ENCODE measurements at places on chromosomes 6 and 20.

DNA sequence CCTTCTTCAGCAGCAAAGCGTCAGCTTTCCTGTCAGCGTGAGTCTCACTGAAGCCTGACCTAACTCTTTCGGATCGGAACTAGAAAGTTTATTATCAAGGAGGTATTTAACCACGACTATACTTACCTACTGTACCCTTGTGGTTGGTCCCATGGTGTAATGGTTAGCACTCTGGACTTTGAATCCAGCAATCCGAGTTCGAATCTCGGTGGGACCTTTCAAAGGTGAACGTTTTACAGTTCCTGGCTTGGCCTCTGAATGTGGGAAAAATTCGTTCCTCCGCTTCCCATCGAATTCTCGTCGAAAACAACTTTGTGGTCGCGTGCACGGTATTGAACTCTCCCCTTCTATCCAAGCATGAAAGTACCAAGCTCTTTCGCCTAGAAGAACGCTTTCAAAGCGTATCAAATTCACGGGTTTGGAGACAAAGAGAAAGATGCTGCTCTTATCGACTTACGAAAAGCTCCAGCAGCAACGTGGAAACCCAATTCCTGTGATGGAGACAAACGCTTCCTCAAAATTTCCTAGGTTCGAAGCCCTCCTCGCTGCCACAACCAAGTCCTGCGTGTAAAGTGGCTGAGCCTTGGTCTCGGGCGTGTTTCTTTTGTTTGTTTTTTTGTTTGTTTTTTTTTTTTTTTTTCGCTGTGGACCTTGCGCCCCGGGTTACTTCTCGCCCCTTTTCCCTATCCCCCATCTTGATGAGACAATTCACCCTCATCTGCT lies 63.7 kb downstream of the GPX5 start:
- no peak for DNase-seq

DNA sequence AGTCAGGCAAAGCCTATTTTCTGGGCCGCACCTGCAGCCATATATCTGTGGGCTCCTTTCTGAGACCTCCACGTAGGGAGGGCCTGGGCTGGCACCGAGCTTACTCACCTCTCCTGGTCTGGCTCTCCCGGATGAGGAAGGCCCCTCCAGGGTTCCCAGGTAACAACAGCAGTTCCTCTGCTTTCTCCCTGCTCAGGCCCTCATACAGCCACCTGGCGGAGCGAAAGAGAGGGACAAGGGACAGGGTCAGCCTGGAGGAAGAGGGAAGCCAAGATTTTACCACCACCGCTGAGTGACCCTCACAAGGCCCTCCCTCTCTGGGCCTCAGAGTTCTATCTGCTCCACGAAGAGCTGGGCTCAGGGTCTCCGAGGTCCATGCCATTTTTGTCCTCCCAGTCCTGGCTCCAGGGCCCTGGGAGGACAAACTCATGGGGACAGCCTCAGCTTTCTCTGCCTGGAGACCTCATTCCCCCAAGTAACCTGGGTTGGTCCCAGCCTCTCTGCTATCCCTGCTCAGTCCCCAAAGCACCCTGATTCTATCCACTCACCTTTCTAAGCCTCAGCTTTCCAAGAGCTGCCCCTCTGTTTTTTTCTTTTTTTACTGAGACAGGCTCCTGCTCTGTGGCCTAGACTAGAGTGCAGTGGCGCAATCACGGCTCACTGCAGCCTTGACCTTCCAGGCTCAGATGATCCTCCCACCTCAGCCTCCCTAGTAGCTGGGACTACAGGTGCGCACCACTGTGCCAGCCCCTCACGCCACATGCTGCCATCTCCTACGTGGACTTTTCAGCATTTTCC lies 13.3 kb downstream of the SLA2 start:
- no peak for DNase-seq

DNA sequence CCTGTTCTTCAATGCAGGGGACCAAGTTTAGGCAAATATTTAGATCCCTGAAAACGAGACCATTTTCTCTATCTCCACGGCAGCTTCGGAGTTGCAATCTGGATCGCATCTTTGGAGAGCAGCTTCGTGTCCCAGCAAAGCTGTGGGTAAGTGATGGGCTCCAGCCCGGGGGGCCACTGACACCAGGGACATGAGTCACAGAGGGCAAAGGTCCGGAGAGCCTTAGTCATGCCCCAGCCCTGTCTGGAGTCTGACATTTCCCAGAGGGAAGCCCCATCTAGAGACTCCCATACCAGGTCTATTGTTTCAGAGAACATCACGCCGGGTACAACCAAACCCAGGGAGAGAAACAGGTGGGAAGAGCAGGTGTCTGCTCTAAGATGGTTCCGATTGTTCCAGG lies 95.9 kb downstream of the NFATC2 start:
- no peak for DNase-seq

DNA sequence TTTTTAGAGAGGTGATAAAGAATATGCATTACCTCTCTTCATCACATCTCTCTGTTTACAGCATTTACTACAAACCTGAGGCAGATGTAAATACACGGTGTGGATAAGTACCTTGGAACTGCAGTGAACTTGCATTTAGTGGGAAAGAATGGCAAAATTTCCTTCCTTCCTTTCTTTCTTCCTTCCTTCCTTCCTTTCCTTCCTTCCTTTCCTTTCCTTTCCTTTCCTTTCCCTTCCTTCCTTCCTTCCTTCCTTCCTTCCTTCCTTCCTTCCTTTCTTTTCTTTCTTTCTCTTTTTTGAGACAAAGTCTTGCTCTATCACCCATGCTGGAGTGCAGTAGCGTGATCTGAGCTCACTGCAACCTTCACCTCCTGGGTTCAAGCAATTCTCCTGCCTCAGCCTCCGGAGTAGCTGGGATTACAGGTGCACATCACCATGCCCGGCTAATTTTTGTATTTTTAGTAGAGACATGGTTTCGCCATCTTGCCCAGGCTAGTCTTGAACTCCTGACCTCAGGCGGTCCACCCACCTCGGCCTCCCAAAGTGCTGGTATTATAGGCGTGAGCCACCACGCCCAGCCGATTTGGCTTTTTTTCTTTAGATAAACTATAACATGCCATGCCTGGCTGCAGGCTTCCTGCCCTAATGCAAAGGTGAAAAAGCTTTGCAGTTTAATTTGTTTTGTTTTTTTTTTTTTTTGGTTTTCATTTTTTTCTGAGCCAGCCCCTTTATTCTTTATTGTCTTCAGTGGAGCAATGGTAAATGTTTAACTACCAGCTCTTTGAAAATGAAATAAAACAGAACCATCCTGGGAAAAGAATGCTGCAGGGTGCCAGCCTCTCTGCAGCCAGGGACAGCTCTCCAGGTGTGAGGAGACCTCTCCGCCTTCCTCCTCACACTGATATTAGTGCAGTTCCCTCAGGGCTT lies 64.2 kb upstream of the NEDD9 start:
- no peak for DNase-seq

- DNase-seq: no peak
Observed at GRCh38 chr20:58719258-58719657, 26.7 kb downstream of the NPEPL1 start.

DNA sequence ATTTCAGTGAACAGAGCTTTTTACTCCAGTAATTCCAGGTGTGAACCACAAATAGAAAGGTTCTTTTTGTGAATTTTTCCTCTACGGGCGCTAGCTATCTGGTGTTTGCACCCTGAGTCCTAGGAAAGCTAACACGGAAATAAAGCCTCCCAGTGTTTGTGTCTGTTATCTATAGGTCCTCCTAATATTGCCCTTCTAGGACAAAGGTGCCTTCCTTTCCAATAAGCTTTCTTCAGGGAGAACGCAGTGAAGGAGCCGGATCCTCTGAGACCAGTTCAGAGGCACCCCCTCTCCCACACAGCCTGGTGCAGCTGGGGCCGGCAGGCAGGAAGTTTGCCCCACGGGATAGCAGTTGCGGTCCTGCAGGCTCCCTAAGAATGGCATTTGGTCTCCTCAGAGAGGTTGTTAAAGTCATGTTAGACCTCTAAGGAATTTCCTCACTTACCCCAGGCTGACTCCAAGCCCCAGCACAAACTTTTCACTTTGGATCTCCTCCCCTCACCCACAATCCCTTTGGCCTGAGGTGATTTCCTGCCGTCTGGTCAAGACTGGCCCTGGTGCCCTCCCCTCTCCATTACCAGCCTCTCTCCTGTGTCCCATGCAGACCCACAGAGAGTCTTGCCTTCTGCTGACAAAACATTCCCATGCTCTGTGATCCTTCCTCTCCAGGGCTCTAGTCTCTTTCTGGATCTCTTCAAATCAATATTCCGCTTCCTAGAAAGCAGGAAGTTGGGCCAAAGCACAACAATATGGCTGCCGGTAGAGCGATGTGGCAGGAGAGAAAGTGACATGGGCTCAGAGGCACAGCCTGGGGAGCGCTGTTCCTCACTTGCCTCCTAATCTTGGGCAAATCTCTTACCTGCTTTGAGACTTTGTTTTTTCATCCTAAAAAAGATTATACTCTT lies 126.0 kb downstream of the MOXD1 start:
- DNase-seq: no peak

GRCh38 chr6:132198896-132199295 lies 202.4 kb downstream of the MOXD1 start:
- DNase-seq: no peak

GRCh38 chr20:10006447-10007090 lies 28.2 kb upstream of the ANKEF1 start:
- no peak for DNase-seq

DNA sequence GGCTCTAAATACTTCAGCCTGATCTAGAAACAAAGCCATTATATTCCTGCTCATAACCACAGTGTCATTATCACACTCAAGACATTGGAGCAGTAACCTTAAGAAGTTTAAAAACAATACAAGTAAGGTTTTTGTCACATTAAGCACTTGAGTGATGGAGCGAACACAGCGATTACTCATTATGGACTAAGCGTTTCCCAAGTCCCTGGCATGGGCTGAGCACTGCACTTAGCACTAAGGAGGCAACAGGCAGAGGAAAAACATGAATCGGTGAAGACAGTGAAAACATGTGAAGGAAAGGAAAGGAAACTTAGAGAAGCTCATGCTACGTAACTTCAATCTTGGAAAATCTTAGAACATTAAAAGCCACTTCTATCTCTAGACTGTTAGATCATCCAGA lies 108.7 kb downstream of the SLC24A3 start:
- DNase-seq: no peak

- DNase-seq: no peak
Observed at GRCh38 chr20:8242066-8242465, 110.0 kb downstream of the PLCB1 start.

DNA sequence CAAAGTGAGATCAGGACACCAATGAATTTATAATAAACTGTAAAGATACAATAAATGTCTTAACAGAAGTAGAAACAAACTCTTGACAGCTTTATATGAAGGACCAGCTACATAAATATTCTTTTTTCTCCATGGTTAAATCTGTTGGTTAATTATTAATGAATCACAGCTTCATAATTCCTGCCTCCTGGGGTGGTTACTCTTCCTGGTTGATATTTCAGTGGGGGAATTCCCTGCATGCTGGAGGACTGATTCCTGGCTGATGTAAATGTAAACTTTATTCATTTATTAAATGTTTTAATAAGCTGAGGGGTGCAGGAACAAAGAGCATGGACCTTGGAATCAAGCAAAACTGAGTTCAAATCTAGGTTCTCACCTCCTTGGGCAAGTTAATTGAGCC lies 16.2 kb upstream of the RCAN2 start:
- no peak for DNase-seq

GRCh38 chr6:100996409-100996808 lies 115.3 kb upstream of the ASCC3 start:
- DNase-seq: no peak

- no peak for DNase-seq
Observed at GRCh38 chr6:35083507-35083906, 57.6 kb downstream of the TCP11 start.

DNA sequence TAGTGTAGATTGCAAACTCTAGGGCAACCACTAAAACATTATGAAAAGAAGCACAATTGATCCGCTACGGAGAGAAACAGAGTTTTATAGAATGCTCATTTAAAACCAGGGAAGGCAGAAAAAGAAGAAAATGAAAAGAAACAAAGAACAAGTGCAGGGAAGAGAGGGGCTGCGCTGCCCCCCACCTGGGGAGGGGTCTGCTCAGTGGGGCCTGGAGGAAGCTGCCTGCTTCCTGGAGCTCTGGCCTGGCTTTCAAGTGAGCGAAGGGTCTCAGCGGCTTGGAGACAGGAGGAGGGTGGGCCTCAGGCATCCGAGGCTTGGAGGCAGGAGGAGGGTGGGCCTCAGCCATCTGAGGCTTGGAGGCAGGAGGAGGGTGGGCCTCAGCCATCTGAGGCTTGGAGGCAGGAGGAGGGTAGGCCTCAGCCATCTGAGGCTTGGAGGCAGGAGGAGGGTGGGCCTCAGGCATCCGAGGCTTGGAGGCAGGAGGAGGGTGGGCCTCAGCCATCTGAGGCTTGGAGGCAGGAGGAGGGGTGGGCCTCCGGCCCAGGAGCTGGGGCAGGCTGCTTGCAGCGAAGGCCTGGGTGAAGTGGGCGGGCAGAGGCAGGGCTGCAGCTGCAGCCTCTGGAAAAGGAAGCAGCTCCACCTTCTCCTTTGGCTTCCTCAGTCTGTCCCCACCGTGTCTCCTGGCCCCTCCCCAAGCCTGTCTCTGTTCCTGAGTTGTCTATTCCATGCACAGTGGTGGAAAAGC lies 406.3 kb downstream of the TAF4 start:
- DNase-seq: no peak

GRCh38 chr6:108920751-108921150 lies 72.5 kb downstream of the ARMC2 start:
- no peak for DNase-seq

DNA sequence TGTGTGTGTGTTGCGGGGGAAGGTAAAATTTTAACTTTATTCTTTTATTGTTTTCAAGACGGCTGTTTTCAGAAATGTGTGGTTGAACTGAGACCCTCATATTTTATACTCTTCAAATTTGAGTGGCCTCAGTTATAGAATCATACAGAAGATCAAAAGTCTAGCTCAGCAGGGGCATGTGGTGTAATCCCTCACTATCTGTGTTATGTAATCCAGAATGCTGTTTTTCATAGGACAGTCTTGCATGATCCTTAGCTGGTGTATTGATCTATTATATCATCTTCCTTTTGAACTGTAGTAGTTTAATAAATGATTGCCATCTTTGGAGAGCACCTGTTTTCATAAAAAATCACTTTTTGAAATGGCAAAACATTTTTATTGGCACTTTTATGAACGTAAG lies 1.4 kb downstream of the PLCB4 start:
- no peak for DNase-seq

DNA sequence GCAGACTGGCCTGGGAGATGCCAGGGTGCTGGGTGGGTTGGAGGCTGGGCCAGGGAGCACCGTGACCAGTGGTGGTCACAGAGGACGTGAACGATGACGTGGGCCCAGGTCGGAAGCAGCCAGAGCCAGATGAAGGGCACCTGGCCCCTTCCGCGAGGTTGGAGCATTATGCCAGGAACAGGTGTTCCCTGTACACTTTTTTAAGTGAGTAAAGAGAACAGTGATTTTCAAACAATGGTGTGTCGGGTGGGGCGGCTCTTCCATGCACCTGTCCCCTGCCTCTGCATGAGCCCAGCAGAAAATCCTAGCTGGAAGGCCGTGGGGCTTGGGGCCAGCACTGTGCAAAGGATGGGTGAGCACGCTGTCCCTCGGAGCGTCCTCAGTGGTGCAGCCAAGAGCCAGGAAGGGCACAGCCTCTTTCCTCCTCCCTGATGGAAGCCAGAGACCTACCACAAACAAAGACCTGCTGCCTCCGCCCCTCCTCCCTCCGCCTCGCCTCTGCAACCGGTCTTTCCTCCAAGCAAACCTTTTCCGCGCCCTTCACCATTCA lies 350.5 kb downstream of the ZFAND3 start:
- no peak for DNase-seq
